ENCODE measurements at places on chromosomes 6 and 20.

- no peak for DNase-seq
Observed at GRCh38 chr20:584161-584970, 25.7 kb downstream of the TCF15 start.

GRCh38 chr20:6829510-6830116 lies 62.1 kb downstream of the BMP2 start:
- DNase-seq: no peak

DNA sequence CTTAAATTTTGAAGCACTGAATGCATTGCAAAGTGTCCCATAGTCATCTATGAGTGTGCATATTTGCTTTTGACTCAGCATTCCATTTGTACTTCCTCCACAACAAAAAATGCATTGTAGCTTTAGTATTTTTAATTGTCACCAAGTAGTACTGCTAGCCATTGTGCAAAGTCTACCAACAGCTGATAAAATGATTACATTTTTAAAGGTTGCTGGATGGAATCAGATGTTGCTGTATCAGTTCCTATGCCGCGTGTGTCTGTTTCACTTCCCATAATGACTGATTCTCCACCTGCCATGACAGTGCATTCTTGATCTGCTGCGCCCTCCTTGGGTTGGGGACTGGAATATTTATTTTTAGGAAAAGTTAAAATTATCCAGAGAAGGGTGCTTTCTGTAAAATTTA lies 41.2 kb downstream of the SLX4IP start:
- no peak for DNase-seq

GRCh38 chr6:168239044-168239773 lies 80.4 kb downstream of the DACT2 start:
- DNase-seq: no peak

- DNase-seq: no peak
Observed at GRCh38 chr20:21516180-21516567, 2.3 kb upstream of the NKX2-2 start.

DNA sequence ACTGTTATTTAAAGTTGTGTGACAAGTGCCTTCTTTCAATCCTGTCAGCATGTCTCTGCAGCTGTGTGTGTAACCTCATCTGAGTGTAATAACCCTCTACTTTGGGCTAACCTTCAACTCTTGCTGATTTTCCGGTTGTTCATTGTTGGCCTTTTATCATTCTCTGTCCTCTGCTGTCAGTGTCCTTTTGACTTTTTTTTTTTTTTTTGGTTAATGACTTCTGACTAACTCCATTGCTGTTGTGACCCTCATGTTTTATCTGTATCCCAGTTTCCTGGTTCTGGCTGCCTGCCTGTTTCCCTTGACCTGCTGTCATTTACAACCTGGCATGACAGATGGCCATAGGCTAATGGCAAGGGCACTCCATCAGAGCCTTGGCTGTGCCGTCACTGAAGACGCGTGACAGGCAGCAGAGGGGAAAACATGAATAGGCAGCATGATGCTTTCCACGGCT lies 145.7 kb upstream of the MAN1A1 start:
- no peak for DNase-seq

DNA sequence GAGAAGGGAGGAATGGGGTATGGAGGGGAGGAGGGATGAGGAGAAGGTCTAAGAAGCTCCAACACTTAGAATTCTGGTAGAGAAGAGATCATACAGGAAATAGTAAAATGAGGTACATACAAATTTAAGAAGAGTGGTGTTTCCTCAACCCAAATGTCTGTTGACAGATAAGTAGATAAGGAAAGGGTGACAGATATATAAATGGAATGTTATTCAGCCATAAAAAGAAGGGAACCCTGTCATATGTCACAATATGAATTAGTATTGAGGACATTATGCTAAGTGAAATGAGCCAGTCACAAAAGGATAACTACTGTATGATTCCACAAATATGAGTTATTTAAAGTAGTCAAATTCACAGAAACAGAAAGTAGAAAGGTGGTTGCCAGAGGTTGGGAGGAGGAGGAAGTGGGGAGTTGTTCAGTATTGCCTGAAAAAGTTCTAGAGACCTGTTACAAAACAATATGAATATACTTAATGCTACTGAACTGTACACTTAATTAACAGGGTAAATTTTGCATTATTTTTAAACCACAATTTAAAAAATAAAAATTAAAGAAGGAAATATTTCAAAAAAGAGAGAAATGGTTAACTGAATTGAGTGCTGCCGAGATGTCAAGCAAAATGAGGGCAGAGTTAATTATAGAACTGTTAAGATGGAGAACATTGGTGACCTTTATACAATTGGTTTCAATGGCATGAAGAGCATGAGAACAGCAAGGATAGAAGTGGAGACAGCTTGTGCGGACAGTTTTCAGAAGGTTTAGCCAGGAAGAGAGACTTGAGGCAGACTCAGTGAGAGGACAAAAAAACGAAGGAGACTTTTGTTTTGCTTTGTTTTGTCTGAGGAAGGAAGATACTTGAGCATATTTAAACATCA lies 47.6 kb upstream of the ADGRF4 start:
- DNase-seq: no peak

DNA sequence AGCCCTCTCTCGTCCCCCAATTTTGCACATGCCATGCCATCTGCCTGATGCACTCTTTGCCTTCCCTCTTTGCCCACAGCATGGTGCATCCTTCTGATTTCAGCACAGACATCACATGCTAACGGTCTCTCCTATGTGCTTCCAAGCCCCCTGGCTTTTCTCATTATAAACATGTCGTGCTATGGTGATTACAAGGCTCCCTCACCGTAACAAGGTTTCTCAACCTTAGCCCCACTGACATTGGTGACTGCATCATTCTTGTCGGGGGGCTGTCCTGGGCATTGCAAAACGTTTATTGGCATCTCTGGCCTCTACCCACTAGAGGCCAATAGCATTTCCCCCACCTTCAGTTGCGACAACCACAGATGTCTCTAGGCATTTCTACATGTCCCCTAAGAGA lies 187.2 kb downstream of the TFAP2C start:
- no peak for DNase-seq

- DNase-seq: no peak
Observed at GRCh38 chr6:43075670-43076463, at the start of gene PTK7. Gene PTK7 (plus strand): TSS chr6:43076314. CDS start chr6:43076489, 175 bp downstream.

- DNase-seq: no peak
Observed at GRCh38 chr20:51404297-51405060, 138.0 kb downstream of the NFATC2 start.

DNA sequence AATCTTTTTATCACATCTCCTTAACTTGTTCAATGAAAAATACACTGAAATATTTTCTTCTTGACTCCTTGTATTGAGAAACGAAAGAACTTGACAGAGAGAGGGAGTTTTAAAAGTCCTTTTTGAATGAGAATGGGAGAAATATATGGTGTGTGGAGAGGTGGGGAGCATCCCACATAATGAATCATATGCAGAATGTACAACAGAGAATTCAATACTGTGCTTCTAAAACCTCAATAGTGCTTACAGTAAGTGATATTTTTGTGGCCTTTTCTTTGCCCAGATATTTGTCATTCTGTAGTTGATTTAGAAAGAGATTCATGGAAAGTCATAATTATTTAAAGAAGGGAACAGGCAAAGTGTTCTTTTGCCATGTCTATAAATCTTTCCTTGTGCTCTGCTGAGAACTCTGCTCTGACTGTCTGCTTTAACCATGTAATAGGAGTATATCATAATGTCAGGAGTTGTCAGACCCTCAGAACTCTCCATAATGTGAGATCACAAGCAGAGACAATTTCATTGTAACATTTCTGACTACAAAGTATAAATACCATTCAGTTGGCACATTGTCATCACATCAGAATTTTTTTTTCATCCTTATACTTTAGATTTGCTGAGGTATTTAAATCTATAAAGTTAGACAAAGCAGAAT lies 32.8 kb upstream of the HS3ST5 start:
- no peak for DNase-seq

GRCh38 chr6:34324738-34325444 lies 67.6 kb downstream of the NUDT3 start:
- DNase-seq: no peak

GRCh38 chr20:4243071-4243470 lies 227.7 kb upstream of the RNF24 start:
- no peak for DNase-seq

GRCh38 chr6:25354078-25354932 lies 75.1 kb downstream of the CARMIL1 start:
- DNase-seq: no peak

GRCh38 chr6:125191916-125192609 lies 38.5 kb downstream of the TPD52L1 start:
- no peak for DNase-seq

DNA sequence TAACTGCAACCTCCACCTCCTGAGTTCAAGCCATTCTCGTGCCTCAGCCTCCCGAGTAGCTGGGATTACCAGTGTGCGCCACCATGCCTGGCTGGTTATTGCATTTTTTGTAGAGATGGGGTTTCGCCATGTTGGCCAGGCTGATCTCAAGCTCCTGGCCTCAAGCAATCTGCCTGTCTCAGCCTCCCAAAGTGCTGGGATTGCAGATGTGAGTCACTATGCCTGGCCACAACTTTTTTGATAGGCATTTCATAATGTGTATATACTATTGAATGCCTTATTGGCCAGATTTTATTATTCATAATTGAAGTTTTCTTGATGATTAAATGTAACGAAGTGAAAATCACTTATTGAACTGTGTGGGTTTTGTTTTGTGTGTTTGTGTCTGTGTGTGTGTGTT lies 27.9 kb downstream of the FIG4 start:
- DNase-seq: no peak

DNA sequence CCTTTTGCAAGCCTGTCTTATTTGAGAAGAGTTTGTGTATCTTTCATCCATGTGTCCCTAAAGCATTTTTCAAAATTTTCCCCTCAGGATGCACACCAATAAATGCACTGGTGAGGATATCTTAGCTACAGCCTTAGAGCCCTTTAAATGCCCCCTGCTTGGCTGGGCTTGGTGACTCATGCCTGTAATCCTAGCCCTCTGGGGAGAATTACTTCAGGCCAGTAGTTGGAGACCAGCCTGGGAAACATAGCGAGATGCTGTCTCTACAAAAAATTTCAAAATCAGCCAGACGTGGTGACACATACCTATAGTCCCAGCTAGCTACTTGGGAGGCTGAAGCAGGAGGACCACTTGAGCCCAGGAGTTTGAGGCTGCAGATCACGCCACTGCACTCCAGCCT lies 33.8 kb upstream of the PLCB4 start:
- DNase-seq: no peak

GRCh38 chr6:11007715-11008608 lies 36.1 kb downstream of the ELOVL2 start:
- no peak for DNase-seq

- no peak for DNase-seq
Observed at GRCh38 chr20:47318586-47319516, 37.6 kb downstream of the ZMYND8 start.

- DNase-seq: no peak
Observed at GRCh38 chr6:5950361-5950785, 56.4 kb downstream of the NRN1 start.

DNA sequence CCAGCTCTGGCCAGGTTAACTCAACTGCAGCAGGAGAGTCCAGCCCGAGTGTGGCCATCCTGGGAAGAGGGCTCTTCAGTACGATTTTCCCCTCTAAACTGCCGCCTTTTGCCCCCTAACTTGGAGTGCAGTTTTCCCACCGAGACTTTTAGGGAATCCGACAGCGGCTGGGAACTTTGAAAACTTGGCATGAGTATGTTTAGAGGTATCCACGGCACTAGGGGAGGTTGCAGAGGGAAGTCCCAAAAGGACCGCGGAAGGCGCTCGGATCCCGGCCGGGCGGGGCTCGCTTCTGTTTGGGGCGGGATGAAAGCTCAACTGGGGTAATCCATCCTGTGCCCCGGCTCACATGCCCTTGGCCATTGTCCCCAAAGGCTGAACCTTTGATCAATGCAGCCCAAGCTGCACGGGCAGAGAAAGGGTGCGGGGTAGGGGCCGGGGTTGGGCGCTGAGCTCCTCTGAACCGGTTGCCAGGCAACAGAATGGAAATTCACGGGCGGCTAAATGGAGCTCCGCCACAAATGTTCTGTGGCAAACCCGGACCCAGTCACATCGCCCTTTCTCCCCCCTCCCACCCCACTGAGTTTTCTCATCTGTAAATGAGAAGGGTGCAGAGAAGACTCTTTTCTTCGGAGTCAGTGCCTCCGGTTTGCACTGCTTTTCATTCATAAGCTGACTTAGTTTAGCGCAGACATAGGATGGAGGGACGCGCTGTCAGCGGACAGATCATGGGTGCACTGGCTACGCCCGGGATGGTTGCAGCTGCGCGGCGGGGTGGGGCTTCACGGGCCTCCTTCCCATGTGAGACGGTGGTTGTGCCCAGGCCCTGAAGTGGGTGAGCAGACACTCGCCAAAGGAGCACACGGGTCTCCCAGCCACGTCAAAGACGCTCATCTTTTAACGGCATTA lies 2.3 kb downstream of the BMP6 start:
- no peak for DNase-seq

DNA sequence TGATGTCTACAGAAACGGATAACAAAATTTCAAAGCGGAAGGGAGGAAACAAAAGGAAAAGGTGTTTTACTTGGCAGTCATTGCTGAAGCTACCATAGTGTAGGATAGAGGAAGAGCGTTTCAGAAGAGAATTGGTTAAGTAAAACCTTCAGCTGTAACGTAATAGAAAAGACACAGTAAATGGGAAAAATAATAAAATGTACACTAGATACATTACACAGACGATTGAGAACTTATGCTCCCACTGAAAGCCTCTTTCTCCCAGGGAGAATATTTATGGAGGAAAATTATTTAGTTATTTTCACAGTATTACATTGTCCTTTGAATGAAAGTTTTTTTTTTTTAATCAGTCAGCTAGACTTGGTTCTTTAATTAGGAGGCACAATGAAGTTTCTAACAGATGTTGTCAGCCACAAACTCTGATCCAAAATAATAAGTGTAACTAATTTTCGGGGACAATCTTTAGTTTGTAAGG lies 90.7 kb upstream of the PRDM1 start:
- no peak for DNase-seq

- no peak for DNase-seq
Observed at GRCh38 chr6:43242908-43243663, at the start of gene TTBK1. Gene TTBK1 (plus strand): TSS chr6:43243481. CDS start chr6:43246661, 3,180 bp downstream.

DNA sequence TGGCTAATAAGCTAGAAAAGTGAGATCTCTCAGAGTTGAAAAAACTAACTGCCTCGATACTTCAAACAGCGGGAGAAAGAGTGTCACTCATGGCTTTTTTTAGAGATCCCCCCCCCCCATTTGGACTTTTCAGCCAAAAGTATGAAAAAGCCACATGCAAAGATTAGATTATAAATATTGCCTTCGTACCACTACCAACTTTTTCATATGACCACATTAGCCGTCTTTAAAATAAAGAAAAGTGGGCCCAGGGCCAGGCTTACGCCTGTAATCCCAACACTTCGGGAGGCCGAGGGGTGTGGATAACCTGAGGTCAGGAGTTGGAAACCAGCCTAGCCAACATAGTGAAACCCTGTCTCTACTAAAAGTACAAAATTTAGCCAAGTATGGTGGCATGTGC lies 4.4 kb downstream of the PGK2 start:
- no peak for DNase-seq

All from NCI-H2081 treated with DMSO at 0.1 percent for 48 hours (cell line).